ENCODE measurements at places on chromosomes 7 and 10.

DNA sequence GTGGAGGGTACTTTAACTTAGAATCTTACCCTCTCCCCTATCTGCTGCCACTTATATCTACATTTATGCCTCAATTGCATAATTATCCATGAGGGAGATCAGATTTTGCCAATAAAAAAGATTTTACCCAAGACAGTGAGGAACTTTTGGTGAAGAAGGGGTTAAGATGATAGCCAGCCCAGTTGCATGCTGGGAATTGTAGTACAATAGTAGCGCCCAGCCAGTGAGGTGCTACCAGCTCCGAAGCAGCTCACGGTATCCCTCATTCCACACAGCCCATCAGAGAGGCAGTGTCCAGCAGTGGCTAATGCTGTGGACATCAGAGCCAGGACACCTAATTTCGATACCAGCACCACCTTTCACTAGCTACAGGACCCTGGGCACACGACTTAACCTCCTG is 5.9 kb upstream of the LGI1 start:
- DNase-seq, result no peak

- no peak for DNase-seq
These were observed 367.8 kb upstream of the GALNT17 start for GRCh38 chr7:70763961-70764691.

DNA sequence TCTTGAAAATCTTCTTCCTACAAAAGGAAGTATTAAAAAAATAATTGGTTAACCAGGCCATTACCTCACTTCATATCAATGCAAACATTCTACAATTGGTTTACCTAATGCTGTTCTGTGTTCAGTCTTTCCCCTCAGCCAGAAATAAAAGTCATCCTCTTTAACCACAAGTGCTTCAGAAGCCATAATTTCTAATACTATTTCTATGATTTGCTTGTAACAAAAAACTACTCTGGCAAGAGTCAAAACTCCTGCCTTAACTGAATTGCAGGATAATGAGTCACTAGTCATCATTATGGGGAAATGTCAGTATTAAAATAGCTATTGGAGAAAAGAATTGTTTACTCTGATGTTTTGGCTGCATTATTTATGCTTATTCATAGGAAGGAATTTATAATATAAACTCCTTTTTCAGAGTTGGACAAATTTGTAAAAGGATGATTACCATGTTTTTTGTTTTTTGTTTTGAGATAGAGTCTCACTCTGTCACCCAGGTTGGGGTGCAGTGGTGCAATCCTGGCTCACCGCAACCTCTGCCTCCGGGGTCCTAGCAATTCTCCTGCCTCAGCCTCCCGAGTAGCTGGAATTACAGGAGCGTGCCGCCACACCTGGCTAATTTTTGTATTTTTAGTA is 55.5 kb upstream of the ODAD2 start:
- DNase-seq, result no peak

- DNase-seq, result no peak
These were observed 62.2 kb upstream of the ADCY1 start for GRCh38 chr7:45511721-45512597.

- no peak for DNase-seq
These were observed 62.8 kb downstream of the PKD1L1 start for GRCh38 chr7:47885309-47885986.

- DNase-seq, result peak; percentile 16
These were observed 18.5 kb downstream of the RAMP3 start for GRCh38 chr7:45176091-45176490.

GRCh38 chr7:36965625-36966024 is 241.3 kb upstream of the AOAH start:
- DNase-seq, result no peak

- DNase-seq, result no peak
These were observed 22.4 kb downstream of the DNAJC12 start for GRCh38 chr10:67815571-67816059.

- DNase-seq, result peak; percentile 78
These were observed 534 bp downstream of the UBE3C start for GRCh38 chr7:157139111-157139809.

- no peak for DNase-seq
These were observed 4.7 kb downstream of the PPA1 start for GRCh38 chr10:70228491-70228890.

GRCh38 chr7:54394834-54395233 is 147.3 kb upstream of the VSTM2A start:
- no peak for DNase-seq

GRCh38 chr7:2071133-2071832 is 161.5 kb downstream of the MAD1L1 start:
- no peak for DNase-seq

- no peak for DNase-seq
These were observed 36.0 kb downstream of the CLIP2 start for GRCh38 chr7:74325210-74325565.

DNA sequence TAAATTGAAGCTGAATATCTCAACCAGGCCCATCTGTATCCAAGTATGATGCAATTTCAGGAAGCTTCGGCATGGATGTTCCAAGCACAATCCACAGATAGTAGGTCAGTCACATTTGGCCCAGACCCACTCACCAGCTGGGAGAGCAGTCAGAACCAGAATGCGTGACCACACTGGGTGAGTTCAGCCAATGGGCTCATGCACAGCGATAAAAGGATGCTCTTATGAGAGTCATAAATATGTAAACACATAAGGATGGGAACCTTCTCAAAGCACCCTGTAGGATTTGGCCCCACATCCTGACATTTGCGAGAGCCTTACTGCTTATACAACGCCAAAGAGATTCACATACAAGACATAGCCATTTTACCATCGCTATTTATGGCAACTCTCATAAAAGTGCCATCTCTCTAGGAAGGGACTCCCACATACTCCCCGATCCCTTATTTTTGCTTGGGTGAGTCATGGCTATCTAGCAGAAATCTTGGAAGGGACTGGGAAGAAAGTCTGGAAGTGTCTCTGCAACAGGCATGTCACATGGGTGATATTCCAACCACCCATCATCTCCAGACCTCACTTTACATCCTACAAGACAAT is 3.0 kb downstream of the AFAP1L2 start:
- DNase-seq, result no peak

GRCh38 chr7:44912775-44913347 is 27.5 kb upstream of the PURB start:
- DNase-seq, result no peak

- no peak for DNase-seq
These were observed 8.4 kb downstream of the USP6NL start for GRCh38 chr10:11602919-11603523.

- no peak for DNase-seq
These were observed at the start of gene CLDN4 for GRCh38 chr7:73830681-73831583. TSS of gene CLDN4 (plus strand) at chr7:73830996. CDS start at chr7:73831202, 206 bp downstream.

DNA sequence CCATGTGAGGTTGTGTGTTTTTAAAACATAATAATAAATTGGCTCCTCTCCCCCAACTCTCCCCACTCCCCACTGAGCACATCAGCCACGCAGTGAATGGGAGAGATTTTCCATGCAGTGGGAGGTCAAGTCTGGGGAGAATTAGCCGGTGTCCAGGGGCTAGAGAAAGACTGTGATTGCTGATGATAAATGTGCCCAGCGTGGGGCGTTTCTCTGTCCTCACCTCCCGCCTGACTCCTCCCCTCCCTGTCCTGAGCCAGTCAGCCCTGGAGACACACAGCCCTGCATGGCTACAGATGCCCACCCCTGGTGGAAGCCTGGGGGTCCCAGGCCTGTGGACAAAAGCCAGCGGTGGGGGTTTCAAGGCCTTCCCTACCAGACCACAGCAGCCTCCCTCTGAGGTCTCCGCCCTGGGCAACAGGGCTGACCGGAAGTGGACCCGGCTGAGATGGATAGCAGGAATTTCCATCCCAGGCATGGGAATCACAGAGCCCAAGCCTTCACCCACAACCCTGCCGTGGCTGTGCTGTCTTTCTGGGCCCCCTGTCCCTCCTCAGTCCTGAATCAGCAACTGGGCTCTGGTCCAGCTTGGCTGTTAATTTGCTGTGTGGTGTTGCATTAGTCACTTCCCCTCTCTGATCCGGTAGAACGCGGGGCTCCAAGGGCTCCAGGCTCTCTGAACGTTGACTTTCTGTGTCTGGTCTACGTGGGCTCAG is 46.8 kb upstream of the SLC29A3 start:
- no peak for DNase-seq

- no peak for DNase-seq
These were observed 16.7 kb downstream of the DLG5 start for GRCh38 chr10:77909749-77910375.

DNA sequence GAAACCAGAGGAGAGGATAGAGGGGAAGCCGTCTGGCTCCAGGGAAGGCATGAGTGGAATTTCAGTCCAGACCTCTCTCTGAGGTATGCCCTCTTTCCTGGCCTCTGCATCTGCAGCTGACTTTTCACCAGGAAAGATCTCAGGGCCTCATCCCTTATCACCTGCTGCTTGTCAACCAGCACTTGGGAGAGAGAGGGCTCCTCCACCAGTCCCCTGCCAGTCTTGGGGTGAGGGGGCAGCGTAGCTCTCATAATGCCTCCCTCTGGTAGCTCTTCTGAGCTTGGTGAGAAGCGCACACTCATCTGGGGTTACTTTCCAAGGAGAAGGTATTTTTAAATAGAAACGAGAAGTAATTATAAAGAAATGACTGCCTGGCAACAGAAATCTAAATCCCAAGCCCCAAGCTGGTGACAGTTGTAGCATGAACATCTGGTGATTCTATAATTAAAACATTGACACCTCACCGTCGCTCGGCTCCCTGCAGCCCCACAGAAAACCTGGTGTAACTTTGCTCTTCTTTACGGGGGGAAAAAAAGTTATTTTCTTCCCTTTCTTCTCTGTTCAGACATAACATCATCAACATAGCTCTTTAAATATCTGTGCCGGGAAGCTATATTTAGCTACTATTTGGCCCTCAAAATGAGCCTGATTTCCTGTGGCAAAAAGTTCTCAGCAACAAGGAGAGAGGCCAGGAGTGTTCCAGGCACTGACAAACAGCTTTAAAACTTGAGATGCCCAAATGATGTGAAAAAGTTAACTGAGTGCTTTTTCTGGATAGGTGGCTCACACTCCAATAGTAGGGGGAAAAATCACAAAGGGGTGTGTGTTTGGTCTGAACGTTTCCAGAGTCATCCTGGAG is 26.9 kb downstream of the HIP1 start:
- no peak for DNase-seq

GRCh38 chr10:7967035-7967434 is 87.5 kb upstream of the GATA3 start:
- no peak for DNase-seq

DNA sequence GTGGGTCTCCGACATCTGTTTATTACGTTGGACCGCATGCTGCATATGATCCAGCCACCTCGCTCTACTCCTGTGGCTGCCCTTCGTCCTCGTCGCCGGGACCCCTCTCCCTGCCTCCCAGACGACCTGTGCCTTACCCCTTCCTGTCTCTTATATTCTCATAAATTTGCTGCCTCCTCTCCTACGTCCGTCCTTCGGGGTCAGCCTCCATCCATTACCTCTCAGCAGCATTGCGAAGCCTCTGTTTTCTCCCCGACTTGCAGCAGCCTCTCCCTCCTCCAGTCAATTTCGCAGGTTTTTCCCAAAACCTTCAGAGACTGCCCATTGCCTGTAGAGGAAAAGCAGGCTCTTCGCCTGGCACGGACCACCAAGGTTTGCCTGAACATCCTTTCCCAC is 39.4 kb upstream of the LEP start:
- no peak for DNase-seq

GRCh38 chr10:124547647-124548168 is 86.1 kb downstream of the LHPP start:
- DNase-seq, result no peak

DNA sequence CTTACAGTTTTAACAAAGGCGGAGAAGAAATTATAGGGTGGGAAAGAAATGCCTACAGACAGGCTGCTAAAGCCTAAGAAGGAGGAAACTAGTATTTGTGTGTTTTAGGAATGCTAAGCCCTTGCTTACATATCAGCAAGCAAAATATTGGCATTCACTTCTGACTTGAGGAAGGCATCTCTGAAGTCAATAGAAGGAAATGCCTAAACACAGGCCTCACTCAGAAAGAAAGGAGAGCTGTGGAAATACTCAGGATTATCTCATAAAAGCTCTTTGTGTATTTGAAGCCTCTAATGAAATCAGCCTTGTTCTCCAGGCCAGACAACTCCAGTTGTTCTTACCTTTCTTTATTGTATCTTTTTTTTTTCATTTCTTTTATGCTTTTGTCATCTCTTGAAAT is 158.0 kb downstream of the AUTS2 start:
- no peak for DNase-seq

- no peak for DNase-seq
These were observed 54.9 kb upstream of the DPYSL4 start for GRCh38 chr10:132131581-132132420.

GRCh38 chr7:41305001-41305400 is 397.9 kb downstream of the INHBA start:
- DNase-seq, result no peak

Data from activated naive CD4-positive, alpha-beta T cell treated with anti-CD3 and anti-CD28 coated beads, Interleukin-2, amount 10 ng/mL, durations not matched to agents 7 days and 5 days (primary cell).